SHP77 (cell line): ENCODE measurements at places on chromosomes 2 and 18.

GRCh38 chr2:156437272-156437930 is 1.2 kb downstream of the GPD2 start:
- DNase-seq = no peak

DNA sequence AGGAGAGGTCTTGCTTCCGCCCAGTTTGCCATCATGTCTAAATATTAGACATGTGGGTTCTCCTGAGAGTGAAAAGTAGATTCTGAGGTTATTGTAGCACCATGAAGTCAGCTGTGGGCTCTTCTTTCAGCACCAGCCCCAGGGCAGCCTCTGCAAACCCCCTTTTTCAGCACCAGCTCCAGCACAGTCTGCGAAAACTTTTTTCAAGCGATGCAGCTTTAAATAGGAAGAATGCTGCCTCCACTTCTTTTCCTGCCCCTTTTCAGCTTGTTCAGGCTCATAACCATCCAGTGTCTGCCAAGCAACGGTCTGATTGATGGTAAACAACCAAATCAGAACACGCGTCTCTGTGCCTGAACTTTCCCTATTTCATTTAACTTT is at the start of gene COL5A2:
Gene COL5A2, minus strand, starts transcription at position 192 of the 381 bp plus-strand sequence. Its CDS starts 157 bp downstream, at position 35.
- no peak for DNase-seq

DNA sequence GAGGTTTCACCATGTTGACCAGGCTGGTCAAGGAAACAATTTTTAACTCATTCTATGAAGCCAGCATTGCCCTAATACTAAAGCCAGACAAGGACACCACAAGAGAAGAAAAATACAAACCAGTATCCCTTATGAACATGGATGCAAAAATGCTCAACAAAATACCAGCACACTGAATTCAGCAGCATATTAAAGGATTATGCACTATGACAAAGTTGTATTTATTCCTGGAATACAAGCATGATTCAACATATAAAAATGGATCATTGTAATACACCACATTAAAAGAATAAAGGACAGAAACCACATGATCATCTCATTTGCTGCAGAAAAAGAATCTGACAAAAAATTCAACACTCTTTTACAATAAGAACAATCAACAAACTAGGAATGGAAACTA is 138.7 kb downstream of the RAB3GAP1 start:
- DNase-seq = no peak

GRCh38 chr2:9378433-9379390 is 44.6 kb downstream of the ITGB1BP1 start:
- DNase-seq = no peak

GRCh38 chr18:79382681-79383387 is 12.9 kb upstream of the NFATC1 start:
- no peak for DNase-seq

- no peak for DNase-seq
Observed at GRCh38 chr2:138716183-138716582, 64.0 kb downstream of the NXPH2 start.

DNA sequence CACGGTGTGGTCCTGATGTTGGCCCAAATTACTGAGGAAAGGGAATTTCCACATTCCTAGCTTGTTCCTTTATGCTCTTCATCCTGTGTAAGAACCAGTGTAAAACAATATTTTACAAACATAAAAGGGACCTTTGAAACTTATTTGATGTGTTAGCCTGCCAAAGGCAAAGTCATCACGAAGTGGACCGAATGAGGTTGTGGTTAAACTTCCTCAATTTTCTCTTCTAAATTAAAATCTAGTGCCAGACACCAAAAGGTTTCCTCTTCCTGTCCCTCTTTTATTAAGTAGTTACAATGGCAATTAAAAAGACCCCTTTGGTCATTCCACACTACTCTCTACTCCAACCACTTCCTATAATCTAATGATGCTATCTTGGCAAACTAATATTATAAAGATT is 279.8 kb downstream of the AFF3 start:
- no peak for DNase-seq

GRCh38 chr2:225468131-225468530 is 68.6 kb downstream of the NYAP2 start:
- no peak for DNase-seq

DNA sequence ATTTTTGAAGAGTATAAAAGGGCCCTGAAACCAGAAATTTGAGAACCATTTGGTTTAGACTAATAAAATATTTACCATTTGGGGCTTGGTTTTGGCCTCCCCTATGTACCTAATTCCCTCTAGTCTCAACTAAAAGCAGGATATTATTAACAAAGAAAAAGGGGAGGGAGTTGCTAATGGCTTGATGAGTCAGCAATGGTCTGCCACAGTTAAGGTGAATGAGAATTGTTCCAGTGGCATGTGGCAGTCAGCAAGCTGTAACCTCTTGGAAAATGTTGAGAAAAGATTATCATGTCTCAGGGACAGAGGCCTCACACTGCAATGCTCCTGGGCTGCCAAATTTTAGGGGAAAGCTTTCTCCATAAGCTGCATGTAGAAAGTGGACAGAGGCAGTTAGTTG is 20.1 kb upstream of the SLC39A10 start:
- no peak for DNase-seq

DNA sequence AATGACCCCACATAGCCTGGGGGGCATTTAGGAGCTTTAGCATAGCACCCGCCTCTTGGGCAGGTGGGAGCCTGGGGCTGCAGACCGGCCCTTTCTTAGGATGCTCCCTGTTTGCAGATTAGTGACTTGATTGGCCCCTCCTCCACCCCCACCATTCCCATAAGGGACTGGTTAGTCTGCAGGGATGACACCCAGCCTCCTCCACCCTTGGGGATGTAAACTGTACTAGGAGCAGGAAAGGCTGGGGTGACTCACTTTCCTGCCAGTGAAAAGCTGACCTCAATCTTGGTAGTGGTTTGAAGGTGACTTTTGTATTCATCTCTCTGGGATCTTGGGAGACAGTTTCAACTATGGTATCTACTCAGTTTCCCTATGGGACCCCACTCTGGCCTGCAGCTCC is 24.2 kb downstream of the CTIF start:
- DNase-seq = no peak

GRCh38 chr2:138504546-138505235 is 3.1 kb downstream of the SPOPL start:
- DNase-seq = no peak

GRCh38 chr2:9980520-9980919 is 29.0 kb downstream of the GRHL1 start:
- DNase-seq = no peak

GRCh38 chr2:18009891-18010290 is 131.4 kb downstream of the KCNS3 start:
- DNase-seq = no peak

- no peak for DNase-seq
Observed at GRCh38 chr2:217383620-217384019, 523.8 kb upstream of the TNP1 start.

- no peak for DNase-seq
Observed at GRCh38 chr2:236888794-236889780, 196.6 kb upstream of the COPS8 start.

DNA sequence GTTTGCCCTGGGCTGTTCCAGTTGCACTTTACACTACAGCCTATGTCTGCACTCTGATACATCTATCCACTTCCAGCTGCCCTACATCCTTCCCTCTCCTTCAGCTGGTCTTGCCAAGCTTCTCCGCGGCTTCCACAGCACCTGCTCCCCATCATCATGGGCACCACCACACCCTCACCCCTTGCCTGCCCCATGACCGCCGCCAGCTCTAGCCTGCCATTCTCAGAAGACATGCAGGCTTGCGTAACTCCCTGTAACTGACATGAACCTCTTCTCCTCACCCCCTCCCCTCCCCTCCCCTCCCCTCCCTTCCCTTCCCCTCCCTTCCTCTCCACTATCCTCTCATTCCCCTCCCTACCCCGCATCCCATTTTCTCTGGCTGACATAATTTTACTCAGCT is 46.0 kb downstream of the PAX8 start:
- DNase-seq = no peak

DNA sequence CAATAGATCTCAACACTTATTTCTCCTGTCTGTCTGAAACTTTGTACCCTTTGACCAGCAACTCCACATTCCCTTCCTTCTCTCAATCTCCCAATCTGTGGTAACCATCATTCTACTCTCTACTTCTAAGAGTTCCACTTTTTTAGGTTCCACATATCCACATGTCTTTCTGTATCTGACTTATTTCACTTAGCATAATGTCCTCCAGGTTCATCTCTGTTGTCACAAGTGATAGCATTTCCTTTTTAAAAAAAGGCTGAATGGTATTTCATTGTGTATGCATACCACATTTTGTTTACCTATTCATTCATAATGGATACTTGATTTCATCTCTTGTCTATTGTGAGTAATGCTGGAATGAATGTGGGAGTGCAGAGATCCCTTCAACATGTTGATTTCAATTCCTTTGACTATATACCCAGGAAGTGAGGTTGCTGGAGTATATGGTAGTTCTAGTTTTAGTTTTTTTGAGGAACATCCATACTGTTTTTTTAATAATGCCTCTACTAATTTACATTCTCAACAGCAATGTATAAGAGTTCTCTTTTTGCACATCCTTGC is 18.8 kb upstream of the MMADHC start:
- DNase-seq = no peak

DNA sequence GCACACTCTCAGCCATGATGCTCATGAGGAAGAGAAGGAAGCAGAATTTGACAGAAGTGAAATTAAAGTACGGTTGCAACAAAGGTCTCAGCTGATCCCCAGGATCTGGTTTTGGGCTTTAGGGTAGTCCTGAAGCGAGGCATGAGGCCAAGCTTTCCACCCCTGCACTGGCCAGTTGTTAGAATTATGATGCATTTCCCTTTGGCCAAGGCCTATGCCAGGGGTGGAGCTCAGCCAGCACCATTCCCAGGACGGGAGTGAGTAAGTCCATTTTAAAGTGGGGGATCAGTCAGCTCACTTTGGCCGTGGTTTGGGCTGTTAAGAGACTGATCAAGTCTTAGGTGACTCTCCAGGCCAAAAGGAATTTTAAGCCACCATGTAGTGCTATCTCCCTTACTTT is 314.5 kb upstream of the MMADHC start:
- DNase-seq = no peak

GRCh38 chr2:86807468-86808275 is 17.0 kb upstream of the CD8A start:
- no peak for DNase-seq

DNA sequence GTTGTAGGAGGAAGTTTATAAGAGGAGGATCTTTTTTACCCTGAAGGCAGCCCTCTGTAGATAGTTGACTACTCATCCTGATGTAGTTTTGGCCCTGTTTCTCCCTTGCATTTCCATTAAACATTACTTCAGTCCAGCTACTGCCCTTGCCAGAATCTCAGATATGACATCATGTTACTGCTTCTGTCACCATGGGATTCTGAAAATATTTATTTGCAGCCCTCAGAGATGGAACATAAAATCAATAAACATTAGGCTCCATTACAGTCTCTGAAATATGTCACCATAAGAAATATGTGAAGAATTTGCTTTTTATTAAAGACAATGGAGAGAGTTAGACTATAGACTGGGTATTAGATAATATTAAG is 68.7 kb upstream of the STK39 start:
- DNase-seq = no peak

GRCh38 chr2:1731963-1732768 is 12.1 kb downstream of the PXDN start:
- no peak for DNase-seq

DNA sequence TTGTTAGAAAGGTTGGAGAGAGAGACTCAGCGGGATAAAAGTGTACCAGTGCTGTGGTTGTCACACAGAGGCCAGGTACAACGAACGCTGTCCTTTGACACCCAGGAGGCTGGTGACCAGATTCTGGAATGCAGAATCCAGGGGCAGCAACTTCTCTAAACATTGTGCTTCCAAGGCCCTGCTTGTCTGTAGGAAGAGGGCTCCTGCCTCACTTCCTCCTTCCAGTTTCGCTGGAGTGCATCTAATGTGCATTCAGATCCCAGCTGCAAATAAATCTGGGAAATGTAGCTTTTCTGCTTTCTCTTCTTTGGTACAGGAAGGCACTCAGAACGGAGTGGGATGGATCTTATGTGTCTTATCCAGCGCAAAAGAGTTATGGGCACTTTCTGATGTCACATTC is 171.8 kb upstream of the ATP5MC3 start:
- no peak for DNase-seq

- DNase-seq = no peak
Observed at GRCh38 chr2:191979221-191979730, 132.4 kb upstream of the CAVIN2 start.

DNA sequence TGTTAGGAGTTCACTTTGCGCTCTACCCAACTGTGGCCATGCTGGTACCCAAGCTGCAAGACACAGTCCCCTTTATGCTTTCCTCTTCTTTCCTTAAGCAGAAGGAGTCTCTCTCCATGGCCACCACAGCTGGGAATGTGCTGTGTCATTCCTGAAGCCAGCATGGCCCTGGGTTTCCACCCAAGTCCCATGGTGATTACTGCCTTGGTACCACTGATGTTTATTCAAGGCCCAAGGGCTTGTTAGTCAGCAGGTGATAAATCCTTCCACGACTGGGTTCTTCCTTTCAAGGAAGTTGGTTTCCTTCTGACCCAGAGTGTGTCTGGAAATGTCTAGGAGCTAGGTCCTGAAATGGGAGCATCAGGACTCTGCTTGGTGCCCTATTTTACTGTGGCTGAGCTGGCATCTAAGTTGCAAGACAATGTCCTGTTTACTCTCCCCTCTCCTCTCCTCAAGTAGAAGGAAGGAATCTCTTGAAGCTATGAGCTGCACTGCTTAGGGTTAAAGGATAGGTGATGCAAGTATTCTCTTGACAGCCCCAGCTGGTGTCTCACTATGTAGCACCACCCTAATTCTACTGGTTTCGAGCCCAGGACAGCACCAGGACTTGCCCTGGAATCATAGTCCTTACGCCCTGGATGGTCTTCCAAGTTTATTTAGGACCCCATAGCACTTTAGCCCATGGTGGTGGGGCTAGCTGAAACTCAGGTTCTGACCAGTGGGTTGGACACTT is 18.7 kb upstream of the NUP35 start:
- no peak for DNase-seq

DNA sequence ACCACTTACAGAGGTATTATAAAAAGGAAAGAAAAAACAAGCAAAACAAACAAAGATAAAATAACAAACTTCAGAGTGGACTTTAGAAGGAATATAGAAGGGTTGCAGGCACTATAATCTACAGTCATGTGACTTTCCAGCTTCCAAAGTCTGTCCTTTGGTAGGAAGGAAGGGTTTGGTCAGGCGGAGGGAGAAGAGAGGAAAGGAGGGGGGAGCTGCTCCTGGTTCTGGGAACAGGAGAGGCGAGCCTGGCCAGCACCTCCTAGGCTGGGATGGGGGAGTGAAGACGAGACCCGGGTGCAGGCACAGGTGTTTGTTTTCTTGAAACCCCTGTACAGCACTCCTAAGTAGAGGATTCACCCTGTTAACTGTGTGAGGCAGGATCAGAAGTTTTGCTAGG is 53.8 kb upstream of the GATA6 start:
- DNase-seq = no peak
